Gastrocnemius medialis (tissue), 4 donors: ENCODE measurements at places on chromosomes 7 and 10. TPM values are rescaled to one million over a fixed set of nuclear protein-coding genes. Genes with fewer than 3 reads are reported as not detected.

DNAH11 gene
- total RNA-seq = 0.17 TPM

DNA sequence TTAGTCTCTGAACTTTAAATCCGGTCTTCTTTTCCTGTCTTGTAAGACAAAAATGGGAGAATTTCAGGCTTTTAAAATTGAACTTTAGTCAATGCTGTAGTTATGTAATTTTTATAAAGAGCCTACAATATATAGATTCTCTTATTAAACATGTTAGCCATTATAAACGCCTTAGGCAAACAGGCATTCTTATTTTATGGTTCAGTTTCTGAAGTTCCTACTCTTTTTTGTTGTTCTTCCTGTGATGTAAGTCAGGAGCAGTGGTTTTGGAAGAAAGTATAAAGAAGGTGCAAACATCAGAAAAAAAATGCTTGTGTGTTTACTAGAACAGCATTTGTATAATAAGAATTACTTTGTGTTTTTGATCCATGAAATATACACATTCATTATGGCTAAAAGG lies 41.6 kb downstream of the BICC1 start:
- DNase-seq = no peak

OR6B1 gene
- not detected for total RNA-seq

CCL26 gene
- total RNA-seq = not detected

DNA sequence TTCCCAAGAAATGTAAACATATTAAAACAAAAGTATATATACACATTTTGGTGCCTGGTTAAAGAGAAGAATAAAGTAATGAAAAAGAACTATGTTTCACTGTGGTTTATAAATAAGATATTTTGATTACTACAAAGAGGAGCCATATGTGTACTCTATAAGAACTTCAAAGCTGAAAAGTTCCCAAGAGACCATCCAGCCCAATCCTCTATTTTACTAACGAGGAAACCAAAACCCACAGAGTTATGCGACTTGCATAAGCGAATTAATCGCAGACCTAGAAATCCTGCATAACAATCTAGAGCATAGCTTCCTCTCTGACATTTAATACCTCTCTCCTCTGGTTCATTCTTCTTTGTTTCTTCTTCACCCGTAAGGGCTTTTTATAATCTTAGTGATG lies 937.1 kb downstream of the CNTNAP2 start:
- DNase-seq = no peak
